ENCODE measurements at places on chromosomes 2 and 18.
A peak's percentile ranks its signal among the peaks of the same experiment; 100 is the strongest.

DNA sequence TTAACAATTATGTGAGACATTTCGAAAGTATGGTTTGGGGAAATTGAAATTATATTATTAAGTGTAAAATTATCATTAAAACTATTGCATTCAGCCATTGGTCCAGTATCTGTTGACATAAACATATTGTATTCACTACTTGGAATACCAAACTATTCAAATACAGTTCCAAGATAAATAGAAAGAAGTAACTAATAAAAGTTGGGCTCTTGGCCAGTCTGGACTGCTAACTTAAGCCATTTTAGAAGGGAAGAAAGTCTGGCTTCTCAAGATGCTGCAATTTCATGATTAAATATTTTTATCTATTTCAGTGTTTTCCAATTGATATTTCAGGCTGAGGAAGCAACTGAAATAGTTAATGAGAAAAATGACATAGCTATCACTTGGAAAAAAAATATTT is 109.8 kb upstream of the CHRNA1 start:
- DNase-seq: no peak

- peak; percentile 81 for DNase-seq
Measured at GRCh38 chr2:70141212-70141901, 49.5 kb downstream of the C2orf42 start.

DNA sequence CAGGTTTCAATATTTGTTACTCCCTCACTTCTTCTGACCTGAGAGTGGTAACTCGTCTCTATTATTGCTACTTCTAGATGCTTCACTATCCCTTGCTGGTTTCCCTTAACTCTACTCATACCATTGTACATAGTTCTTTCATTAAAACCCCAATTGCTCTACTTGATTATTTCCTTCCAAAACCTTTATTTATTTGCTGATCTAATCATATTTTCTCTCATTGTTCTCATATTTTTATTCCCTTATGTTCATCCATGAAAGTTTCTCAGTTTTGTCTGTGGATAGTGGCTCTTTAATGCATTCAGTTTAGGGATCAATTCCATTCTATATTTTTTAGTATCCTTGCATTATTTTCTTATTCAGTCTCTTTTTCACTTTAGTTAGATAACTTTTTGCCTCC is 42.1 kb downstream of the RND3 start:
- DNase-seq: no peak

- no peak for DNase-seq
Measured at GRCh38 chr2:130808482-130809268, 28.0 kb upstream of the ARHGEF4 start.

DNA sequence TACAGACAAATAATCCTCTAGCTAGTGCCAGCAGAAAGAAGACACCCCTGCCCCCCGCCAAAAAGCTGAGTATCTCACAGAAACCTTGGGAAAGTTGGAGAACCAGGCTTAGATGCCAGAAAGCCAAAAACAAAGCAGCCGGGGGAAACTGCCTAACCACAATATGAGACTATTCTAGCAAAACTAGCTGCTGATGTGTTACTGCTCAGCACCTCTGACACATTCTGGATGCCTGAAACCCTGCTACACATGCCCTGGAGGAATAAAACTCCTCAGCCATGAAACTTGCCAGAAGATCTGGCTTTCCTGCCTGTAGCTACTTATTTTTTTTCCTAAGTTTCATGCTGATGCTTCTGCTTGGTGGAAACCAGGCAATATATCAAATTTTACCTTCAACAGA is 122.7 kb upstream of the GCFC2 start:
- DNase-seq: no peak

Measured in stimulated activated naive B cell treated with anti-CD40 and anti-IgM and Interleukin-4, amounts not matched to agents 10 μg/mL and 1 μg/mL and 100 μg/mL, for 72 hours (primary cell).